ENCODE measurements at places on chromosomes 7 and 10.

- DNase-seq, result no peak
These were observed 404.3 kb upstream of the LRRTM3 start for GRCh38 chr10:66521506-66521905.

GRCh38 chr10:118746246-118746645, 8.5 kb downstream of the CACUL1 start:
- DNase-seq, result no peak

GRCh38 chr7:66301737-66302136, 96.6 kb downstream of the TPST1 start:
- no peak for DNase-seq

GRCh38 chr7:94266238-94266644, 128.5 kb upstream of the COL1A2 start:
- peak; percentile 82 for DNase-seq

GRCh38 chr10:13560597-13560996, 26.2 kb upstream of the PRPF18 start:
- DNase-seq, result peak; percentile 0

- DNase-seq, result peak; percentile 31
These were observed 28.5 kb downstream of the MKLN1 start for GRCh38 chr7:131355917-131356777.

GRCh38 chr10:113056030-113056429, 106.0 kb downstream of the TCF7L2 start:
- DNase-seq, result no peak

- DNase-seq, result no peak
These were observed 25.0 kb upstream of the PODXL start for GRCh38 chr7:131581241-131582051.

DNA sequence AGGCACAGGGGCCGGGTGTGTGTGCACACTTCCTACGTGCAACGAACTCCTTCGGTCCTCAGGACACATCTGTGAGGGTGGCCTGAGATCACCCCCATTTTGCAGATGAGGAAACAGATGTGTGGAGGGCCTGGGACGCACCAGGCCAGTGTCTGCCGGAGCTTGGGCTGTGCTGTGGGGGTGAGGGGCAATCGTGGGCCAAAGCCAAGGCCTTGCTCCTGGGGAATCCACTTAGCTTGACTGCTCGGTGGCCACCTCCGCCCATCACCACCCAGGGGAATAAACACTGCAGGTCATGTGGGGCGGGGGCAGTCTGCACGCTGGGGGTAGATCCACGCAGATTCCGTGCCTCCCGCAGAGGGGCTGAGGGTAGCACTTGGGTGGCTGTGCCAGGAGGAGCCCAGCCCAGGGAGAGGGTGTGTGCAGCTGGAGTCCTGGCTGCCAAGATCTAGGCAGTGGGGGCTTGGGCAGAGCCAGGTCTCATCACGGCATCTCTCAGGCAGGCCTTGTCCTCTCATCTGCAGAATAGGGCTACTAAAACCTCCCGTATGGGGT, 70.8 kb upstream of the EN2 start:
- DNase-seq, result no peak

GRCh38 chr10:60964257-60965235, 20.6 kb upstream of the RHOBTB1 start:
- DNase-seq, result peak; percentile 78

All from retinal pigment epithelial cell (primary cell).